ENCODE measurements at places on chromosomes 16 and 17. TPM values are rescaled to one million over a fixed set of nuclear protein-coding genes. Genes with fewer than 3 reads are reported as not detected.

DNA sequence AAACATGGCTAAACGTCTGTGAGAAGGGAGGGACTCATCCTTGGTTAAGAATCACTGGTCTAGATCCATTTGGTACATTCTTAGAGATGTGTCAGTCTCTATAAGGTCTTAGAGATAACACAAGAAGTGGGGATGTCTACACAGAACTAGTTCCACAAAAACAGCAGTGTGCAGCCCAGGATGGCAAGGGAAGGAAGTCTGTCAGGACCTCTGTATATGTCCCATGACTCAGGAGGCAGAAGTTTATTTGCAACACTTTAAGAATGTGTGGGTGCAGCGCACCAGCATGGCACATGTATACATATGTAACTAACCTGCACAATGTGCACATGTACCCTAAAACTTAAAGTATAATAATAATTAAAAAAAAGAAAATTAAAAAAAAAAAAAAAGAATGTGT is 548.5 kb upstream of the SOX9 start:
- DNase-seq = no peak

- DNase-seq = no peak
Observed at GRCh38 chr16:77993111-77993985, 29.0 kb upstream of the CLEC3A start.

Gene OTOP3
- not detected for total RNA-seq

Gene PRAC1
- not detected for total RNA-seq
